ENCODE measurements at places on chromosomes 6 and 20.

DNA sequence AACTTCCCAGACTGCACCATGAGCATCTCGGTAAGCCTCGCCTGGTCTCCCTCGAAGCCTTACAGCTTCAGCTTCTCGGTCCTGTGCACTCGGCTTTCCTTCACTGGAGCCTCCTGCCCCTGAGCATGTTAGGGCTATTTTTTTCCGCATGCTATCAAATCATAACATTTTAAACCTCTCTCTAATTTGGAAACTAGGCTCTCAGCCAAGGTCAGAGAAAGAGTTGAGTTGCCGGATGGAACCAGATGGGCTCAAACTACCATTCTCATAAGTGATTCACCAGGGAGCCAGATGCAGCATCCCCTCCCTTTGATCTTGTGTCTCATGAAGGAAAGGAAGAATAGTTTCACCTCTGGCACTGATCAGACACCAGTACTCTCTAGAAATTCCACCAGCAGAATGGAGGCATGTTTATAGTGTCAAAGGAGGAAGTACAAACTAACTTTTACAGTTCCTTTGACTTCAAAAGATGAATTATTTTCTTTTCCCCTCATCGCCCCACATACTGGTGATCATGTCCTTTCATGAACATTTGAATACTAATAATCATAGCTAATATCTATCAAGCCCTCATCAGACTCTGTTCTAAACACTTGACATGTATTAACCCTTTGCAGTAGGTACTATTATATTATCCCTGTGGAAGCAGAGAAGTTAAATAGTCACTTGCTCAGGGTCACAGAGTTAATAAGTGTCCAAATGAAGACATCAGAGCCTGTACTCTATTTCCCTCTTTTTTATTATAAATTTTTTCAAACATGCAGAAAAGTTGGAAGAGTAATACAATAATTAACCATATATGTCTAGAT lies 46.7 kb downstream of the MAP1LC3A start:
- DNase-seq: no peak

- DNase-seq: no peak
These were observed 83.7 kb upstream of the PTCHD4 start for GRCh38 chr6:48194596-48195295.

GRCh38 chr6:16153211-16153820 lies 24.4 kb downstream of the MYLIP start:
- DNase-seq: no peak

DNA sequence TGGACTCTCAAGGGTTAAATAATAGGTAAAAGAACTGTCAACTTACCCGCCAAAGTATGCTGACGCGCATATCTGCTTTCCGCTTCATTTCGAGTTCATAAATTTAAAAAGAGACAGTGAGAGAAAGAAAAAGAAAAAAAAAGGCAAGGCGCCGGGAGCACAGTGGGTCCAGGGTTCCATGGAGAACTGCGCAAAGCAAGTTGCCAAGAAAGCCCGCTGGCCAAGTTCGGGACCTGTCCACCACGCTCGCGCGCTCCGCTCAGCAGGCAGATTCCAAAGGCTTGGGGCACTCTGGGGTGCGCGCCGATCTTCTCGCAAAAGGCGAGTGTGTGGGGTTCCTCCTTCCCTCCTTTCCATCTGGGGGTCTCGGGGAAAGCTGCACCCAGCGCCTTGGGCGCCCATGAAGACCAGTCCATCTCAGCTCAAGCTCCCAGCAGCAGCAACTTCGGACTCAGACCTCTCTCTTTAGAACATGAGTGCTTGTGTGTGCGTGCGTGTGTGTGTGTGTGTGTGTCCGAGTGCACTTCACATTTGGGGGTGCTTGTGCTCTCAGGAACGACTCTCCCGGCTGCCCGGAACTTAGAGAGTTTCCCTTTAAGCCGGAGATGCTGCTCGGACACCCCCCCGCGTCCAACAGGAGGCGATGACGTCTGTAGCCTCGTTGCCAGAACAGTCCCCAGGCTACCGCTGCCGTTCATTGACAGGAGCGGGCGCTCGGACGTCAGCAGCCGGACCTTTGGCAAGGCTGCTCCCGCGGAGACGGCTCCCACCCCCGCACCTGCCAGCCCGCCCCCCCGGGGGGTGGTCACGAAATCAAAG lies 180.0 kb downstream of the TBXT start:
- no peak for DNase-seq

DNA sequence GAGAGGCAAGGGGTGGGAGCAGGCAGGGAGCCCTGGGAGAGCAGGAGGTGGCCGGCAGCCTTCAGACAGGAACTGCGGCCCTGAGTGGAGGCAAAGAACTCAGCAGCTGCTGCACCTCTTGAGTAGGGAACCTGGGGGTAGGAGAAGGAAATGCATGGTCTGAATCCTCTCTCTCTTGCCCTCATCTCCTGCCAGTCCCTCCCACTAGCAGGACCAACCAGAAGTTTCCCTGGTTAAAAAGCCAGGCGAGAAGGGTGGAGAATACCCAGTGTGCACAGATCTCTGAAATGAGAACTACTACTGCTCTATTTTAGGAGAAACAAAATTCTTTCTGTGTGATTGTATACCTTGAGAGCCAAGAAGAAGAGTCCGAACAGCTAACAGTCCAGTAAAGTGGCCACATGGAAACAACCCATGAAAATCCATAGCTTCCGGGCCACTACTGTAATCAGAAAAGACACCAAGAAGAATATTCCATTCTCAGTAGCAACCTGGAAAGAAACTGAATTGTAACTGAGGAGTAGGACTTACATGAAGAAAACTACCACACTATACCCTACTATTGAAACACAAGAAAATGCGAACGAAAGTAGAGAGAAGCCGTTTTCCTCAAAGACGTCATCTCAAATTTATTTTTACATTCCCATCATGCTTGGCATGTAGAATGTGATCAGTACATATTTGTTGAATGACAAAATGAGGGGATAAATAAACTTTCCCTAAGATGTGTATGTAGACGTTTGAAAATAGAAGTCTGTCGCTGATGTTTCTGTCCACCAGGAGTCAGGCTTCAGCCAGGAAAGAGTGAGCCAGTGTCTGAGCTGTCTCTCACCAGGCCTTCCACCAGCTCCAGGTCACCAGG lies 25.6 kb downstream of the WRNIP1 start:
- DNase-seq: no peak

DNA sequence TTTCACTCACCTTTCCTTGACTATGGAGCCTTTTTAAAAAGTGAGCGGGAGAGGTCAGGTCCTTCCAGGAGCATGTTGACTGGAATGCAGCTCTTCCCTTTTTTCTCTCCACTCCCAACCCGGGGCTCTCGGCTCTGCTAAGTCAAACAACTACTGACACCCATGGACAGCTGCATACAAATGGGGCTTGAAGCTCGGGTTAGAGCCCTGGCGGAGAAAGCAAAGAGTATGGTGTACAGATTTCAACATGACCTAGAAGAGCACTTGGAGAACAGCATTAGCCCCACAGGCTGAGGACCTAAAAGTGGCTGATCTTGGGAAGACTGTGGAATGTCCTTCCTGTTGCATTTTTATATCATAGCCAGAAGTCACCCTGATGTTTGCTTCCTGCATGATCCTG lies 162.0 kb upstream of the STMND1 start:
- no peak for DNase-seq

DNA sequence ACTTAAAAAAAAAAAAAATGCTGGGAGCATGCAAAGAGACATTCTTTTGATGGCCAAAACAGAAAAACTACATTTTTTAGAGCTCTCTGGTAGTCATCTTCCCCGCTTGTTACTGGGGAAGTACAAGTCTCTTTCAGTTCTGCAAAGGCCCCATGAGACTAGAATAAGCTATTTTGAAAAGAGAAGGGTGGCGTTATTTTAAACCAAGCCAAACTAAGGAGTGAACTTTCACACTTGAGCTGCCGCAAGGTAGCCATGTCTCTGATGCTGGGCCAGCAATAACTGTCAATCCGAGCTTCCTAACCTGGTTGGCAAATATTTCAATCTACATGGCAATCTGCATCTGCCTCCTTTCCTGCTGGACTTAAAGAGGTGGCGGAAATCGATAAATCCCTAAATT lies 96.7 kb downstream of the L3MBTL3 start:
- DNase-seq: no peak

DNA sequence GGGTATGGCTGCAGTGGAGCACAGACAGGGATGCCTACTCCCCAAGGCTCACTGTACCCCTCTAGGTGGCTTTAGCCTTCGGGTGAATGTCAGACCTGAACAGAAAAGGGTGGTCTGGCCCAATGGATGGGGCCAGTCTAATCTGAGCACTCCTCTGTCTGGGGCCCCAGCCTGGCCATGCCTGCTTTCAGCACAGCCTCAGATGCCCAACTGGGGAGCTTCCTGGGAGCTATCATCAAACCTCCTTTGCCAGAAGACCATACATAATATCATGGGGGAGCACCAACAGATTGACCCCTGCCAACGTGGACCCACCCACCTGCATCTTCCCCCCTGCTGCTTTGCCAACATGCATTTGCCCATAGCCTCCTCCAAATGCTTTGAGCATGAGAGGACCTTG lies 454.1 kb upstream of the KHDRBS2 start:
- DNase-seq: no peak

DNA sequence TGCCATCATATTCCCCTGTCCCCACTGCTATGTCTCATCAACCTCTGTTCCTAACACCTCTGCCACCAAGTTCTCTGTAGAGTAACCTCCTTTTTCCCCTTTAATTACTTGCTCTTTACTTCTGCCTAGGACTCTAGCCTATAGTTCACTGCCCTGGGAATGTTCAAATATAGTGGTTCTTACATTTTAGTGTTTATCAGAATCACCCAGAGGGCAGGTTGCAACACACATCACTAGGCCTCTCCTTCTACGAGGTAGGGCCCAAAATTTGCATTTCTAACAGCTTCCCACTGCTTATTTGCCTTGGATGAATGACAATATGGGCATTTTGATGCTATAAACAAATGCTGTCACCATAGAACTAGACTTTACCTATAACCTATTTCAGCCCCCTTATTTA lies 23.1 kb upstream of the C6orf141 start:
- DNase-seq: no peak

DNA sequence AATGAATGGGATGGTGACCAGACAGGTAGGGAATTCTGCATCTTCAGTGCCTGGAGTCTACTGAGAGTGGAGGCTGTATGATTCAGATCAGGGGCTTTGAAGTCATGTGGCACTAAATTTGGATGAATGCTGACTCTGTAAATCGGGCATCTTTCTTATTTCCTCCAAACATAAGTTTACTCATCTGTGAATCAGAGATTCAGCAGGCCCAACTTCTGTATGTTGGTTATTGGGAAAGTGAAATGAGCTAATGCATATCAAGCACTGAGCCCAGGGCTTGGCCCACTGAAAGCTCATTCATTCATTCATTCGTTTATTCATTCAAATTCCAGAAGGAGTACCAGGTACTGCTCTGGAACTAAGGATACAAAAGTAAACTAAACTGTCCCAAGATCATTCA lies 192.3 kb upstream of the RIN2 start:
- DNase-seq: no peak

DNA sequence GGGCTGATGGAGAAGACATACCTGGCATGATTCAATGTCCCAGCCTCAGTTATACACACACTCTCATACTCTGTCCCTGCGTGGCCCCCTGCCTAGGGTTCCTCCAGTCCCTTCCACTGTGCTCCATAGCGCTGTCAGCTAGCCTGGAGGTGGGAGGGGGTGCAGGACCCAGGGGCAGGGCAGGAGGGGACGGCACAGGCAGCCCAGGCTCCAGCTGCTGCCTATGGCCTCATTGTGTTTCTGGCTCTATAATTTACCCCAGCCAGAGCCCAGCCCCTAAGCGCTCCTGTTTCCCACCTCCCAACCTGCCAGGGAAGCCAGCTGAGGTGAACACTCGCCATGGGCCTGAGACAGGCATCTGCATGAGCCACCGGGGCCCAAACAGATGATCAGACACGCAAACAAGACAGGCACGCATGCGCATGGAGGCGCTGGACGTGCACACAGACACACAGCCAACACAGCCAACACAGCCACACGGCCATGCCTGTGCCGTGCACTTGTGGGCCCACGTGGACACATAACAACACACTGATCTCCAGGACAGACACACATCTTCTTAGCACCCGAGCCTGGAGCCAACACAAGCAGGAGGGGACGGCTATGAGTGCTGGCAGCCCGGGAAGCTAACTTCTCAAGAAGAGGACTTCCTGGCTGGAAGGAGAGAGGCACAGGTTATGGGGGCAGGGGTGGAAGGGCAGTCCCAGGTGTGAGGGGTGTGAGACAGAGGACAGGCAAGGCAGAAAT lies 124.9 kb downstream of the GRM4 start:
- no peak for DNase-seq

GRCh38 chr20:18324596-18325089 lies 36.3 kb downstream of the ZNF133 start:
- no peak for DNase-seq

- no peak for DNase-seq
These were observed 11.7 kb downstream of the ZBTB46 start for GRCh38 chr20:63819224-63819921.

DNA sequence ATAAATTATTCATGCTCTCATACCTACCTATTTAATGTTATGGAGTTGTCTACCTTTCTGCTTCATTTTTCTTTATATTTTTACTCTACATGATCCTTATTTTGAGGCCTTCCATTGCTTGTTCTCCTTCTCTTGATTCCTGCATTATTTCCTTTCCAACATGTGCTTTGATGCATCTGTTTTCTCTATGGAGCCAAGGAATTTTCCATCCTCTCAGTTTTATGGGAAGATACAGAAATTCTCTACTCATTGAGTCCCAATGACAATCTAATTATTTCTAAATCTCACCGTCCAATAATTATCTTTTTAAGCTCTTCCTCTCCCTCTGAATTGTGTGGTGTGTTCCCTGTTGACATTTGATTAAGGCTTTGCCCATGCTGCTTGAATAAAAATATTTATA lies 136.0 kb downstream of the PACRG start:
- DNase-seq: no peak

- DNase-seq: no peak
These were observed 247.0 kb downstream of the LRFN2 start for GRCh38 chr6:40340196-40340595.

DNA sequence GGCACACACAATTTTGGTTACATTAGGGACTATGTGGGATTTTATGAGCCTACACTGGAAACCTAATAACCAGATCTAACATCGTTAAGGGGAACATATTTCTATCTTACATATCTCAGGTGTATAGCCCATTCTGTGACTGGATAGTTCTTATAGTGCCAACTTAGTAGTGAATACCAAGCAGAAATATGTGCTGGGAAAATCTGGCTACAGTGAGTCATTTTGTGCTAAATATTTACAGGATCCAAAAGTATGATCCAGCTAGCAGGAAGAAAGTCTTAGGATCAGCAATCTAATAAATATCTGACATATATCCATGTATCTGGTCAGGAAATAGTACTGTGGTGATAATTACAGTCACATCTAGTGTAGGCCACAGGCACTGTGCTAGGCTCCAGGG lies 94.6 kb upstream of the INSM1 start:
- DNase-seq: no peak

DNA sequence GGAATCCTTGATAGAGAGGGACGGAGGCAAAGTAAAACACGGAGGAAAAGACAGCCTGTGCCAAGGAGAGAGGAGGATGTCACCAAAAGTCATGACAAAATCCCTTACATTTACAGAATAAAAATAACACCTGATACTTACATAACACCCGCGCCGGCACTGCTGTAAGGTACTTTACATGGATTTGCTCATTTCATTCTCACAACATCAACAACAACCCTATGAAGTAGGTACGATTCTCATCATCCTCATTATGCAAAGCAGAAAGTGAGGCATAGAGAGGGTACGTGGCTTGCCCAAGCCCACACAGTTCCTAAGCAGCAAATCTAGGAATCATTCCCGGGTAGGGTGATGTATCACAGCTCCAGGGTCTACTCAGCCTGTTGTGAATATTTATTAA lies 67.6 kb upstream of the NFATC2 start:
- DNase-seq: no peak

GRCh38 chr6:16670617-16671051 lies 90.6 kb downstream of the ATXN1 start:
- no peak for DNase-seq

GRCh38 chr20:60132827-60133670 lies 174.8 kb downstream of the CDH26 start:
- no peak for DNase-seq
